ENCODE measurements at places on chromosomes 4 and X.

GRCh38 chr4:175787546-175787945 lies 24.5 kb downstream of the GPM6A start:
- no peak for DNase-seq

- no peak for DNase-seq
These were observed 190.4 kb downstream of the UNC5C start for GRCh38 chr4:95358421-95358820.

- peak; percentile 68 for DNase-seq
These were observed 8.3 kb upstream of the BCOR start for GRCh38 chrX:40105835-40106675.

DNA sequence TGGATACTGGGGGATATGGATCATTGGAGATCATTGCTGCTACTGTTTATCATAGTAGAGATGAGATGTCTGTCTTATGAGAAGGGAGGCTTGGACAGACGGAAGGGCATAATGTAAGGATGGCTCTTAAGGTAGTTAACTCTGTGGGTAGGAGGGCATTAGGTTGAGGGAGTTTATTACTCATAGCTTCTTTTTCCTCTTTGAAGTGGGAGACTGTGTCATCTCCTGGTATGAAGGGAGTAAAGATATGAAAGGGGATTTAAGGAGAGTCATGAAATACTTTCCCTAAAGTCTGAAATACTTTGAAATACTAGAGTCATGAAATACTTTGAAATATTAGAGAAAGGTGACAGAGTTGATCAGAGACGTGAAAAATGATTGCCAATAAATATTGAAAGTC lies 255.5 kb upstream of the PITX2 start:
- DNase-seq: no peak

DNA sequence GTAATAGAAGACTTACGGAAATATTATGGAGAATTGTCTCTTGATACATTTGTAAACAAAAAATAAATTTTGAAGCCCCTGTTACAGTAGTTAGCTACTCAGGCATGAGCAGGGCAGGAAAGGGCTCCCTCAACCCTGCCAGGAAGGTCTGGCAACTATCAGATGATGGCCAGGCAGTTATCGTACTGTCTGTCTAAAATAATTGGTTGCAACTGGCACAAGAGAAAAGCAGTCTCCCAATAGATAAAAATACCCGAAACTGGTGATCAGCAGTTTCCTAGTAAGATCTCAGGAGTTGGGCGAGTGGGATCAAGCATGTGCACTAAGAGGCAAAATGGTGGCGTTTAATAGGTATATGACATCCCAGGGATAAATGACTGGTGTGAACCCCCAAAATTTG lies 1336.3 kb downstream of the C4orf33 start:
- DNase-seq: no peak

GRCh38 chrX:72368796-72369195 lies 63.1 kb upstream of the CITED1 start:
- no peak for DNase-seq

- DNase-seq: no peak
These were observed 35.5 kb upstream of the GLRB start for GRCh38 chr4:157040405-157040804.

DNA sequence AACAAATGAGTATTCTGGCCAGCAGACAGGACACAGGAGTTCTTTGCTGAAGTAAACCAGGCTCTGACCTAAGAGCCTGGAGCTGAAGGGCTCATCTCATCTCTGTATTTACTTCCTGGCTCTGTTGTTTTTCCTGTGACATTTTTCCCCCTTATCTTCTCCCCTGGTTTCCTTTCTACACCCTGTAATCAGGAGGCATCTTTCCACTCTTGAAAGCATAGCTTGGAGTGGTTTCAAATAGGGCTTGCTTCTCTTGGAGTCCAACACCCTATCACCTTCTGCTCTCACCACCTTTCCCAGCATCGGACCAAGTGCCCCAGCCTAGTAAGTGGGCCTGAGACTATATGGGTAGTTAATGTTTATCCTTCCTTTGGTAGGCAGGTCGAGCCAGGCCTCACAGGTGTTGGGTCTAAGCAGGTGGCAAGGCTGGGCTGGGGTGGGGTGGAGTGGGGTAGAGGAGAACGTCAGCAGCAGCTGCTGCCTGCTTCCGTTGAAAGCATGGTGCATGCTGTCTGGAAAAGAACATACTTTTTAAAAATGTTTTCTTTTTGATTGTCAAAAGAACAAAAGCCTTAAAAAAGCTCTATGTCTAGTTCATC lies 1.2 kb downstream of the DRP2 start:
- no peak for DNase-seq

GRCh38 chr4:137707102-137707620 lies 174.9 kb upstream of the PCDH18 start:
- no peak for DNase-seq

Measured in activated CD4-positive, alpha-beta T cell treated with anti-CD3 and anti-CD28 coated beads, Interleukin-2, Interleukin-4, amounts not matched to agents 100 ng/mL and 50 ng/mL, durations not matched to agents 16 hours and 8 hours (primary cell).